Dermis blood vessel endothelial cell (primary cell): ENCODE measurements at places on chromosomes 16 and 17. TPM values are rescaled to one million over a fixed set of nuclear protein-coding genes. Genes with fewer than 3 reads are reported as not detected.
A peak's percentile ranks its signal among the peaks of the same experiment; 100 is the strongest.

GPR142 gene
- 0.09 and 0.68 TPM in 2 replicates for total RNA-seq

SEPTIN1 gene
- total RNA-seq = not detected in 2 replicates

SLFN12 gene
- total RNA-seq = 63.5 and 75.6 TPM in 2 replicates

SDR42E1 gene
- total RNA-seq = 8.7 and 10.5 TPM in 2 replicates

CFAP97D1 gene
- not detected in 2 replicates for total RNA-seq

CX3CL1 gene
- total RNA-seq = 3.3 and 31.7 TPM in 2 replicates

MAFG gene
- 19.7 and 22.4 TPM in 2 replicates for total RNA-seq

PSME3IP1 gene
- 87.3 and 89.0 TPM in 2 replicates for total RNA-seq

PRDM7 gene
- not detected in 2 replicates for total RNA-seq

DNA sequence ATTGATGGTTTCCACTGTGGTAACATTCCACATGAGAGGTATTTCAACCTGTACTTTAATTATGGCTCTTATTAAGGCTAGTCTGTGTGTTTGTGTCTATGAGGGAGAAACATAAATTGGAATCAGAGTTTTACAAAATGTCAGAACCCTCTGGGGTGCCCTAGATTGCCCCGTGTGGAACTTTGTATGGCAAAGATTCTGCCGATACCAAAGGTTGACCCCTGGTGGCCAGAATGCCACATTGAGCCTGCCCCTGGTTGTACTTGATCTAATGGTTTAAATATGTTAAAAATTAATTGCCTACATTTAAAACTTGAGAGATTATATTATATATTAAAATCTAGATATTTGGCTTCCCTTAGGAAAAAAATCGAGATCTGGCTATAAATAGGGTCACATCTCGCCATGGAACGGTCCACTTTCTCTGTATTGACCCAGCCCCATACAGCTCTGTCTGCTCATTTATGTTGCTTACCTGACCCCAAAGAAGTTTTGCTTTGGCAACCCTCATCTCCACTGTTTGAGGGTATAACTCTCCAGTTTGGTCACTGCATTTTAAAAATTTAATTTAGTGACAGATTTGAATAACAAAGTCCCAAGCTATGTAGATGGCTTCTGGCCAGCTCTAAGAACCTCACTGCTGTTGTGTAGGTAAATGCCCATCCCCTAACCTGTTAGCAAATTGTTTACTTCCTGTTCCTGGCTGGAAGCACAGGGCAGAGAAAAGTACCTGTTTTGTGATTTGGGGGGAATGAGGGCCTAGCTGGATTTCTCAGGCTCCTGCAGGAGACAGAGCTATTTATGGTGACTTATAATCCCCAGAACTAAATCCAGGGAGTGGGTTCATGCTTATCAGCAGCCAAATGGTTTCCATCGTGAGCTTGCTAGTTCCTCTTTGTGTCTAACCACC, 95.0 kb downstream of the PLCG2 start:
- DNase-seq = peak; percentile 83

DNA sequence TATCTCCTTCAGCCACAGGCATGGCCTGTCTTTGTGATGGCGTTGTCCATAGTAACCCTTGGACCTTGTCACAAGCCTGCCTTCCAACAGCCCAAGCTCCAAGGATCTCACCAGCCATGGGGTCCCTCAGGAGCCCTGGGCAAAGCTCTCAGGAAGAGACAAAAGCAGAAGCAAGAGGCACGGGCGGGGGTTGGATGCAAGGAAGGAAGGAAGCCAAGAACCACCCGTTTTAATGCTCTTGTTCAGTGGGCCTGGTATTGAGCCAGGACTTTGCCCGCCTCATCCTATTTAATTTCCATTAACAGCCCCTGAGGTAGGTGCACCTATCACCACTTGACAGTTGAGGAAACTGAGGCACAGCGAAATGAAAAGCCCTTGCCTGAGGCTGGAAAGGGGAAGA, 32.3 kb upstream of the GOSR2 start:
- DNase-seq = no peak

- DNase-seq = peak; percentile 76
Measured at GRCh38 chr16:9134739-9135138, 43.3 kb downstream of the HAPSTR1 start.

DNA sequence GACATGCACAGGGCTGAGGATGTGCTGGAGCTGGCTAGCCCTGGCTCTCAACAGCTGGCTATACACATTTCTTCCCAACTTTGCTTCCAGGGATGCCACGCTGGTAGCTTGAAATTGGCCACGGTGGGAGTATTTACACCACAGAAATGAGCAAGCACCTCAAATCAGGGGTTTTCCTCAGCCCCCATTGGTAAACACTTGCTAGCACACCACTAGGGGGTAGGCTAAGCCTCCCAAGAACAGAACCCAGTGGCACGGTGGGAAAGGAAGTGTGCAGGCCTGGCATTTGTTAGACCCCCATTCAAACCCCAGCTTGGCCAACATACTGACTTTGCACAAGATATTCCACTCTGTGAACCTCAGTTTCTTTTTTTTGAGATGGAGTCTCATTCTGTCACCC, 12.9 kb downstream of the DRC3 start:
- peak; percentile 38 for DNase-seq

DNA sequence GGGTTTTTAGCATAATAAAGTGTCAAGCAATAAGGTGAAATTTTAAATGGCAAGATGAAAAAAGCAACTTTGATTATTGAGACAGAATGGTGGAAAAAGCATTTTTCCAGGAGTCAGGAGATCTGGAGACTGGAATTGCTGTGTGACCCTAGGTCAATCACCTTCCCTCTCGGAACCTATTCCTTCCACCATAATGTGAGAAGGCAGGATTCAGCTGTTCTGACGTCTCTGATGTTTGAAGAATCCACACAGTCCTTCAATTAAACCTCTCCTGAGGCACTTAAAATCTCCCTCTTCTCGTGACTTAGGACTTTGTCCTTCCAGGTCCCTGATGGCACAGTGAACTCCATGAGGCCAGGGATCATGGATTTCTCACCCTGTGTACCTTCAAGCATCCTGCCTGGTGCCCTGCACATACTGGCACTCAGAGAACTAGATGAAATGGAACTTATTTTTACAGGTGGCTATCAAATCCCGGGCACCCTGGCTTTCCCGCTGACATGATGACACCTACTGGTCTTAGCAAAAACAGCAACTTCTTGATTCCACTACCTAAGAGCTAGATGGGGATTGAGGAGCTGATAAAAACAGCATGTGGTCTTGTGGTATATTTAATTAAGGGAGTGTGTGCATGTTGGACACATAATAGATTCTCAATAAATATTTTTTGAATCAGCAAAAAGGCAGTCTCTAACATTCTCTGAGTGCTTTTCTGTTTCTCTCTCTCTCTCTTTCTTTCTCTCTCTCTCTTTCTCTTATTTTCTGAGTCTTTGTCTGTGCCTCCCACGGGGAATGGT, 2.3 kb upstream of the CCDC182 start:
- DNase-seq = peak; percentile 84

GRCh38 chr16:23306199-23307100, 4.3 kb downstream of the SCNN1B start:
- no peak for DNase-seq

- DNase-seq = no peak
Measured at GRCh38 chr17:33940769-33941370, 314.2 kb upstream of the CCL2 start.

GRCh38 chr16:89556750-89557689, 3.5 kb upstream of the RPL13 start:
- DNase-seq = peak; percentile 90

- no peak for DNase-seq
Measured at GRCh38 chr17:73022694-73023093, 69.8 kb downstream of the SLC39A11 start.

DNA sequence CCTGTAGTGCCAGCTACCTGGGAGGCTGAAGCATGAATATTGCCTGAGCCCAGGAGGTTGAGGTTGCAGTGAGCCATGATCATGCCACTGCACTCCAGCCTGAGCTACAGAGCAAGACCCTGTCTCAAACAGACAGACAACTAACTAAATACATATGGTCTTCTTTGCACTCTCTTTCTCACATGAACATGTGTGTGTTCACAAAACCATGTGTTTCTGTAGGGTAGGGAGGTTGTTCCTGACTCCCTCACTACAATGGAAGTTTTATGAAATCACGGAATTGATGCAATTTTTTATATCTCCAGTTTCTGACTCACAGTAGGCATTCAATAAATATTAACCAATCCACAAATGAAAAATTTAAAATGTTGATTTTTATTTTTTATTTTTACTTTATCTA, 48.5 kb downstream of the ABHD15 start:
- DNase-seq = no peak

DNA sequence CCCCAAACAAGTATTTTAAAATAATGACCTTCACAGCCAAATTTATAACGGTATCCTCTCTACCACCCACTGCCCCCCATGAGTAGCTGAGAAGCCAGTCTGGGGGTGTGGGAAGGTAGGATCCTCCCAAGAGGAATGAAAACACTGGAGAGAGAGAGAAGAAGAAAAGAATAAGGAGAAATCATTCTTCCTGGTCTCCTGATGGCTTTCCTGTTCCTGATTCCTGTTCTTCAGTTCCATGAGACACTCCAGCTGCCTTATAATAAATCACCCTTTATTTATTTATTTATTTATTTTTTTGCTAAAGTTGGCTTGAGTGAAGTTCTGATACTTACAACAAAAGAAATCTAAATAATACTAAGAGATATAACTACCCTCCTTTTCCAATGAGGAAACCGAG, 56.4 kb upstream of the FAM20A start:
- DNase-seq = no peak

GRCh38 chr16:85459529-85460251, 153.4 kb upstream of the GSE1 start:
- no peak for DNase-seq

DNA sequence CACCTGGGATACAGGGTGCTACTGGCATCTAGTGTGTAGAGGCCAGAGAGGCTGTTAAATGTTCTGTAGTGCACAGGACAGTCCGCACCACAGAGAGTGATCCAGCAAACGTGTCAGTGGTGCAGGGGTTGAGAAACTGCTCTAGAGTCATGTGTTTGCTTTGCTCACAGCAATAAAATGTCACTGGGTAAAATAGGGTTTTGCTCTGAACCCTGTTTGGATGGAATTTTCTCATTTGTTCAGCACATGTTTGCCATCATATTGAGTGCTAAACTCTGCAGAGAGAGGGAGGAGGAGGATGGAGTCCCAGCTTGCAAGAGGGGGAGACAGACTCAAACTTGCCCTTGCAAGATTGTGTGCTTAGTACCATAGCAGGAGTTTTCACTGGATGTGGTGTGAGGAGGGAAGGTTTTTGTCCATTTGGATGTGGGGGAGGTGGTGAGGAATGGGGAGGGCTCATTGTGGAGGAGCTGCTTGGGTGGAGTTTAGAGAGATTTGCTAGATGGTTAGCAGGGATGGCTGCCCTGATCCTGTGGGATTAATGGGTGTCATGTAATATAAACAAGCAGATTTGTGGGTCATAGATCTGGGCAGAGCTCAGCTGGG, 11.8 kb downstream of the PLCG2 start:
- no peak for DNase-seq

GRCh38 chr16:89569506-89570341, 5.8 kb upstream of the CPNE7 start:
- DNase-seq = no peak

GRCh38 chr17:11506635-11507034, 91.6 kb upstream of the DNAH9 start:
- DNase-seq = peak; percentile 2

DNA sequence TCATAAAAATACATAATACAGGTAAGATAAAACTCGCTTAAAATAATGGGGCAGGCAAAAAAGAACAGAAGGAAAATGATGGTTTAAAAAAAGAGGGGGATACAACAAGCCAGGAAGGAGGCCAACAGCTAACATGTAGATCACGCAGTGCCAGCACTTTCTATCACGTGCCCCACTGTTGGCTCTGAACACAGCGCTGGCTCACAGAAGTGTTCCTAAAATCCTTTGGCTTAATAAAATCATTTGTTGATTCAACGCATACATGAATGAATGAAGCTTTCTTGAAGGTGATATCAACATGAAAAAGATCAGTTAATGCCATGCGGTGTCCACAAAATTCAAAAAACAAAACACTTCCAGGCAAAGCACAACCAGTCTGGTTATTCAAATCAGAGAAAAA, 8.5 kb downstream of the ITGAE start:
- DNase-seq = no peak

DNA sequence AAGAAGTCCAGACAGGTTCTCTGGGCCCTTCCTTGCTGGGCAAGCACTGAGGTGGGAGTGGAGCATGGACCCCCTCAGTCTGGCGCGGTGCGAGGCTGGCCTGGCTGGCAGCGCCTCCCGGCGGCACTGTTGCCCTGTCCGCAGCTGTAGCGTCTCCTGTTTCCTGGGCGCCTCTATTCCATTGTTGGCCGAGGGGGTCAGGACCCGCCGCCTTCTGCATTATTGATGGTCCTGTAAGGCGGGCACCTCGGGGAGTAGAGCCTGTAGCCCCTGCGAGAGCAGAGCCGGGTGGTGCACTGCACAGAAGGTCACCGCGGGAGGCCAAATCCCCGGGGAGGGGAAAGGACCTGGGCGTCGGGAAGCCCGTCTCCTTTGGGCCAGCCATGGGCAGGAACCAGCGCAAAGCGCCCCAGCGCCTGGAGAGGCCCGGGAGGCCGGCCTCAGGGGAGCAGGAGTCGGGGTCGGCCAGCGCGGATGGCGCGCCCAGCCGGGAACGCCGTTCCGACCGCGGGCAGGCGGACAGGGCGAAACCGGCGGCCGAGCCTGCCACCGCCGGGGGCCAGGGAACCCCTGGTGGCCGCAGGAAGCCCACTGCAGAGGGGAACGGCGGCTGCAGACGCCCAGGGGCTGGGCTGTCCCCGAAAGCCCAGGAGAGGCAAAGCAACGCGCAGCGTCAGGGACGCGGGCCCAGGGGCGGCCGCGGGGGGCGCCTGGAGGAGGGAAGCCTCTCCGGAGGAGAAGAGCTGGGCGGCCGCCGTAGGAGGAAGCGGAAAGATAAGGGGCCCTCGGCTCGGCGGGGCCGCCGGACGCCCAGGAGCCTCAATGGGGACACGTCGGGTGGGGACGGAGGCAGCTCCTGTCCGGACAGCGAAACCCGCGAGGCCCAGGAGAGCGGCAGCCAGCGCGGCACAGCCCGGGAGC, at the start of gene MYO15B:
Gene MYO15B (plus strand): TSS at position 126 of the 921 bp plus-strand sequence. CDS start 258 bp downstream, at position 384.
- DNase-seq = peak; percentile 41

GRCh38 chr17:14748036-14748710, 447.3 kb downstream of the HS3ST3B1 start:
- no peak for DNase-seq
